Naive thymus-derived CD4-positive, alpha-beta T cell (primary cell): ENCODE measurements at places on chromosomes 11 and 22. TPM values are rescaled to one million over a fixed set of nuclear protein-coding genes. Genes with fewer than 3 reads are reported as not detected.
A peak's percentile ranks its signal among the peaks of the same experiment; 100 is the strongest.

DNA sequence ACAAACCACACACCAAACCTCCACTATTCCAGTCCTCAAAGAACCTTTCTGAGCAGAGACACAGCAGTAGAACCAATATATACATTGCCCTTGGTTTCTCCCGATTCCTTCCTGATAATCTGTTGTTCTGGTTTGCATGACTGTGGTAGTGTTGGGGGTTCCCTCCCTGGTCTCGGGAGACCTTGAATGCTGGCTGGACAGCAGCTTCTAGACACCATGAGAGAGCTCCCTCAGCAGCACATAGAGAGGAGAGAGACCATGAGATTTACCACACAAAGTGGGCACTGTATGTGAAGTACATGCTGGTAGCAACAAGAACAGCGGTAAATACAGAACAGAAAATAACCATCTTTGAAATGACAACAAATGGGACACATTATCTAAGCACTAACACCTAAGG, 2.6 kb downstream of the C11orf91 start:
- H3K27me3 ChIP-seq: no peaks in the 10 kb centered on the region
- peaks cover 13% of the 10 kb centered on the region for H3K4me1 ChIP-seq
- H3K27ac ChIP-seq: no peak overlapping the region
- DNase-seq: no peak
- H3K4me3 ChIP-seq: no peak overlapping the region

- no peak overlapping the region for H3K4me3 ChIP-seq
- H3K27ac ChIP-seq: no peak overlapping the region
- H3K4me1 ChIP-seq: peaks cover 8% of the 10 kb centered on the region
- no peak for DNase-seq
- no peaks in the 10 kb centered on the region for H3K27me3 ChIP-seq
These were observed 63.7 kb downstream of the RAB30 start for GRCh38 chr11:83007909-83008580.

Gene C11orf52
- not detected for total RNA-seq

GRCh38 chr11:8749202-8749601, 66.6 kb downstream of the RPL27A start:
- H3K4me3 ChIP-seq: no peak overlapping the region
- no peaks in the 10 kb centered on the region for H3K4me1 ChIP-seq
- no peaks in the 10 kb centered on the region for H3K36me3 ChIP-seq
- no peak for DNase-seq

- H3K4me3 ChIP-seq: no peak overlapping the region
- no peak overlapping the region for H3K27ac ChIP-seq
- H3K4me1 ChIP-seq: no peaks in the 10 kb centered on the region
- DNase-seq: no peak
These were observed 46.5 kb downstream of the SEZ6L start for GRCh38 chr22:26215736-26216135.

- no peak for DNase-seq
- H3K4me3 ChIP-seq: no peak overlapping the region
- no peaks in the 10 kb centered on the region for H3K27me3 ChIP-seq
- H3K27ac ChIP-seq: no peak overlapping the region
- H3K4me1 ChIP-seq: no peaks in the 10 kb centered on the region
These were observed 37.8 kb downstream of the SCN3B start for GRCh38 chr11:123616505-123617198.

Gene EHBP1L1
- total RNA-seq: 128 TPM

DNA sequence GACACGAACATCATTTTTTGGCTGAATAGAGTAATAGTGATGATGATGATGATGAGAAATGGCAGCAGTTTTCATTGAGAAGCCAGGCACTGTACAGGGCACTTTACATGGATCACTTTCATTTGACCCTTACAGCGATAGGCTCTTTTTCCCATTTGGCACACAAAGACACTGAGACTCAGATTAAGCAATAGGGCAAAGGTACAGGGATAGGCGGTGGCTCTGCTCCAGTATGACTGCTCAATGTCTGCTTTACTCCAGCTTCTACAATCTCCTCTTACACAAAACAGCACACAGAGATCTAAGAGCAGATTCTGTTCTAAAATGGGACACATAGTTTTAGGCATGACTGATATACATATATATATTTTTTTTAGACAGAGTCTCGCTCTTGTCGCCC, 40.6 kb downstream of the MPPED2 start:
- no peaks in the 10 kb centered on the region for H3K36me3 ChIP-seq
- no peaks in the 10 kb centered on the region for H3K27me3 ChIP-seq
- no peak overlapping the region for H3K4me3 ChIP-seq
- H3K27ac ChIP-seq: no peak overlapping the region
- no peak for DNase-seq
- no peaks in the 10 kb centered on the region for H3K4me1 ChIP-seq

Gene AGBL2
- total RNA-seq: 9.7 TPM

DNA sequence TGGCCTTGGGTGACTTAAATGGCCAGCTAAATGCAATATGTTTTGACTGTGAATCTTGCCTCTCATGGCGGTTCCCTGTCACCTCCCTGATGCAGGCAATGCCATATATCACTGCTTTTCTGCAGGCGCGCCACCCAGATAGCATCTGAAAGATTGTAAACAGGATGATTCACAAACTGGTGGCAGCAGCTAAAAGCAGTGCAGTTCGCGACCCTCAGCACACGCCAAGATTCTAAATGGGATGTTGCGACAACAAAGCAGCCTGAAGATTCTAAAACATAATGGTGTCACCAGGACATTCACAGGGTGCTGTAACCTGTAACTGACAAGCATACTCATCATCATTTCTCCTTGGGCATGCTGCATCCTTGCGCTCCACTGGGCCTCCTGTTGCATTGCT, 440.4 kb upstream of the CADM1 start:
- no peak for DNase-seq
- no peak overlapping the region for H3K27ac ChIP-seq
- H3K4me3 ChIP-seq: no peak overlapping the region
- H3K4me1 ChIP-seq: no peaks in the 10 kb centered on the region
- H3K36me3 ChIP-seq: no peaks in the 10 kb centered on the region
- no peaks in the 10 kb centered on the region for H3K27me3 ChIP-seq

Gene NXPE2
- total RNA-seq: not detected

- H3K27ac ChIP-seq: no peak overlapping the region
- H3K36me3 ChIP-seq: no peaks in the 10 kb centered on the region
- no peaks in the 10 kb centered on the region for H3K27me3 ChIP-seq
These were observed 3.8 kb downstream of the OSBPL5 start for GRCh38 chr11:3161309-3161708.

Gene ZNF214
- total RNA-seq: not detected

GRCh38 chr11:118887206-118887605, 3.5 kb downstream of the CXCR5 start:
- no peak overlapping the region for H3K27ac ChIP-seq
- peak overlapping the region; percentile 16 for H3K4me3 ChIP-seq
- H3K4me1 ChIP-seq: peaks cover 48% of the 10 kb centered on the region
- no peaks in the 10 kb centered on the region for H3K36me3 ChIP-seq
- H3K27me3 ChIP-seq: no peaks in the 10 kb centered on the region

DNA sequence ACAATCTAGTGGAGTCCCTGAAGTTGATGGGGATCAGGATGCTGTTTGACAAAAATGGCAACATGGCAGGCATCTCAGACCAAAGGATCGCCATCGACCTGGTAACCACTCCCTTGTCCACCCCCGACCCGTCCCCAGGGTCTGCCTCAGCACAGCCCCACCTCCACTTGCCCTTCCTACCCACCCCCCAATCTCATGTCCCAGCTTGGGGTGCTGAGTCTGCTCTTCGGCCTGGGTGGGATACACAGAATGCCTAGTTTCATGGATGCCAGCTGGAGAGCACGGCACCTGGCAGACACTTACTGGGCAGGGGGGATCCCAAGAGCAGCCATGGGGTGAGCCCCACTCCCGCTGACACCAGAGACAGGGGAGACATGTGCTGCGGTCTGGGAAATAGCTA, 12.1 kb downstream of the SERPIND1 start:
- no peak for DNase-seq
- no peaks in the 10 kb centered on the region for H3K27me3 ChIP-seq
- no peaks in the 10 kb centered on the region for H3K4me1 ChIP-seq
- peaks cover 54% of the 10 kb centered on the region for H3K36me3 ChIP-seq

DNA sequence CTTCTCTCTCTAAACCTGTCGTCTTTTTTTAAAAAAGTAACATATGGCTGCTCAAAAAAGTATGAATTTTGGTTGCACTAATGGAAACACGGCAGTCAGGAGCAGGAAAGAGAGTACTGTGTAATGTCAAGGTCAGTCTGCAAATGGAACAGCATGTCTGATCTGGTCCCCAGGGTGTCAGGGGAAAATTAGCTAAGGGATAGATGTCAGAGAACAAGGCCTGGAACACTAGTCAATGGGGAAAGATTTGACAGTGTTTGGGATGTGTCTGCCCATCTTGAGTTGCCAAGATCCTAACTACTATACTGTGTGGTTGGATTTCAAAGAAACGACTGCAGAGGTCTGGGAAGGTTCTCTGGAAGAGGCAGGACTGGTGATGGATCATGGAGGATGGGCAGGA, 65.7 kb upstream of the PHOX2A start:
- H3K4me1 ChIP-seq: no peaks in the 10 kb centered on the region
- DNase-seq: no peak
- no peak overlapping the region for H3K27ac ChIP-seq

DNA sequence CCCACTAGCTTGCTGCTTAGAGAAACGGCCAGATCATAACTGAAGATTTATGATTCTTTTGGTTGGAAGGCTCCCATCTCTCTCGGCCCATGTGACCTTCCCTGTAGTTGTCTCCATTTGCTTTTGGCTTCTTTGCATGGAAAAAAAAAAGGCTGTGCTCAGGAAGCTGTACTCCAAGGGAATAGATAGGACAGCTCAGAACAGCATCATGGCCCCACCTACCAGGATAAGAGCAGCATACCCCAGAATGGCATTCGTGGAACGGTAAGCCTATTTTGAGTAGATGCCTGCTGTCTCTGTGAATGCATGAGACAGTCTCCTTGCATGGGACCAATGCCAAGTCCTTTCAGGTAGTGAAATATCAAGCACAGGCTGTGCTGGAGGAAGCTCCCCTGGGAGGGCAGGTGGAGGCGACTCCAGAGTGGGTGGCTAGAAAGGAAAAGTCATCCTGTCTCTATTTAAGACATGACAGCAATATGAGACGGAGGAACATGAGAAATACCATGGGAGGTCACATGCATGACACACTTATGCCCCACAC, 94.1 kb upstream of the AMOTL1 start:
- no peaks in the 10 kb centered on the region for H3K27me3 ChIP-seq
- no peak overlapping the region for H3K4me3 ChIP-seq
- DNase-seq: no peak
- no peaks in the 10 kb centered on the region for H3K36me3 ChIP-seq
- H3K4me1 ChIP-seq: no peaks in the 10 kb centered on the region

- H3K27me3 ChIP-seq: no peaks in the 10 kb centered on the region
- H3K36me3 ChIP-seq: no peaks in the 10 kb centered on the region
- no peak overlapping the region for H3K27ac ChIP-seq
These were observed 83.7 kb downstream of the PHF21B start for GRCh38 chr22:44926124-44926475.

DNA sequence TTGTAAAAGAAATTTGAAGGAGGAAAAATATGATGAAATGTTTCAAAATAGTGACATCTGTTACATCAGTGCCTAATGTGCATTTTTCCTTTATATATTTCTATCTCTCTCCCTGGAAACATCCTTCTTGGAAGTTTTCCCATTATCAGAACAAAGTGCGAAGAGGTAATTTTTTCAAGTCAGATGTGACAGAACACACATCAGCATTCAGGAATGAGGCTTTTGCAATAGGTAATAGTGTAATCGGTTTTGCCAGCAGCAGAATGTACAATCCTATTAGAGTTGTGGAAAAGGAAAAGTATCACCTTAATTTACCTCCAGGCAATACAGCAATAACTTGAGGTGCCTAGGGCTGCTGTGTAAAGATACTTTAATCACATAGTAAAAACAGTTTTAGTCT, 275.8 kb downstream of the FAT3 start:
- no peak for DNase-seq
- H3K27ac ChIP-seq: no peak overlapping the region
- no peak overlapping the region for H3K4me3 ChIP-seq
- no peaks in the 10 kb centered on the region for H3K4me1 ChIP-seq
- no peaks in the 10 kb centered on the region for H3K27me3 ChIP-seq
- H3K36me3 ChIP-seq: no peaks in the 10 kb centered on the region

GRCh38 chr11:95507794-95508193, 276.8 kb upstream of the SESN3 start:
- no peak overlapping the region for H3K27ac ChIP-seq
- DNase-seq: no peak
- no peaks in the 10 kb centered on the region for H3K27me3 ChIP-seq

GRCh38 chr11:84899740-84900139, 727.4 kb downstream of the DLG2 start:
- H3K36me3 ChIP-seq: no peaks in the 10 kb centered on the region
- no peaks in the 10 kb centered on the region for H3K4me1 ChIP-seq
- no peaks in the 10 kb centered on the region for H3K27me3 ChIP-seq
- no peak overlapping the region for H3K27ac ChIP-seq
- H3K4me3 ChIP-seq: no peak overlapping the region

Gene BRSK2
- total RNA-seq: 0.41 TPM in 1 of 2 replicates, not detected in the other

Gene FAM111B
- 0.11 TPM for total RNA-seq
